ENCODE measurements at places on chromosomes 6 and 20. TPM values are rescaled to one million over a fixed set of nuclear protein-coding genes. Genes with fewer than 3 reads are reported as not detected.

- DNase-seq = no peak
Measured at GRCh38 chr20:60553095-60553494, 594.9 kb downstream of the CDH26 start.

CFAP206 gene
- total RNA-seq = 0.13 TPM

ULBP2 gene
- 1.4 TPM for total RNA-seq

DNA sequence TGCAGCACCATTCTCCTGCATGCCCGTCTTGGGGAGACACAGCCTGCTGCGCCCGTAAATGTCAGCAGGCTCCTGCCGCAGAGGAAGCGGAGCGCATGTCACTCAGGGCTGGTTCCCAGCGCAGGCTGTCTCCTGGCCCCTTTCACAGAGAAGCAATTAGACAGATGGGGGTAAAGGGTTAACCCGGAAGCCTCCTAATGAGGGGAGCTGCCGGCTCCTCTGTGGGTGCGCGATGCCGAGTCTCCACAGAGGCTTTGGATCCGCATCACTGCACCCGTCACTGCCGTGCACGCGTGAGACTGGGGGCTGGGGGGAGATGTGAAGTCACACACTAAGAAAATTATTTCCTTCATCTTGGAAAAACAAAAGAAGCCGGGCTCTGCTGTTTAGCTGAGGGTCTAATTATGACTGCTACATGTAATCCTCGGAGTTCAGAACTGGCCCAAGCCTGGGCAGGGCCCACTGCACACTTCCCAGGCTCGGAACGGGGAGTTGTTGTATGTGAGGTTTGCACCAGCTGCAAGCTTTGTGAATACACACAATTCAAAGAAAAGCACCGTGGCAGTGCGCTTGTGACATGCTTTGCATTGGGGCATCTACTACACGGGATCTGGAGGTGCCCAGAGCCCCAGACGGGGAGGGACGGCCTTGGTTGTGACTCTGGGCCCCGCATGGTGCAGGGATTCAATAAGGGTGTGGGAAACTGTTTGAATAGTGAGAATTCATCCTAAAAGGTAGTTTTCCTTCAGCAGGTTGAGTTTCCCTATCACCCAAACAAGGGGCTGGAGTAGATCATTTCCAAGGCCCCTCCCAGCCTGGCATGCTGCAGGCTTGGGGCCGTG, 331.6 kb downstream of the TAF4 start:
- DNase-seq = no peak

GRCh38 chr6:12024699-12025434, 12.8 kb downstream of the HIVEP1 start:
- DNase-seq = no peak

WFDC10B gene
- total RNA-seq = not detected

DNA sequence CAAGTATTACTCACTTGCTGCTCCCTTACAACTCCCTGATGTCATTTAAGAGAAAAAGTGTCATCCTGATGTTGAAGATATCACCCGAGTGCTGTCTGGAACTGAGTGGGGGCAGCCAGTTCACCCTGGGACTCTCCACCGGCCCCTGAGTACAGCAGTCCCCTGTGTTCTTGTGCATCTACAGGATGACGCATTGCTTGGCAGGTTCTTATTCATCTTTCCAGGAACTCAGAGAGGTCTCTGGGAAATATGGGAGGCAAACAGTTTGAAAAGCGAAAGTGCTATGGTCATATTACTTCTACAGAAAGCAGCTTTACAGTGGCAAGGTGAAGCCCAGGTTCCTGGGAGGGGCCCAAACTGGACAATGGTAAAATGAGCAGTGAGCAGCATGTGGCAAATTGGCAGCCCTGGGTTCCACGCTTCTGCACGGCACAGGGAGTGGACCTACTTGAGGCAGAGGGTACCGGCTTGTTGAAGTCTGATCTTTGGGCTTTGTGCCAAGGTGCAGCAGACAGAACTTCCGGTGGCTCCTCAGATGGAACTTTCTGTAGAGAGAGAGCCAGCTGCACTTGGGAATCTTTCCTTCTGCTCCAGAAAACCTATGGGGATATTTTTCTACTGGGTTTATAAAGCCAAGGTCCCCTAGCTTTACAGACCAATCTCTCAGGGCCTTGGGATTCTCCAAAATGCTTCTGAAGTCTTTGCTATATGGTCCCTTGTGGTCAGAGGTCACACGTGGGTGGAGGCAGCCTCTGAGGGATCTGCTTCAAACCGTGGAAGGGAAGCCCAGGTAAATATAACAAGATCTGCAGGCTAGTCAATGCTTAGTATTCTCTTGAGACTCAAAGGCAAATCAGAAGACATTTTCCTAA, 128.3 kb downstream of the MAP3K7 start:
- DNase-seq = no peak

DNA sequence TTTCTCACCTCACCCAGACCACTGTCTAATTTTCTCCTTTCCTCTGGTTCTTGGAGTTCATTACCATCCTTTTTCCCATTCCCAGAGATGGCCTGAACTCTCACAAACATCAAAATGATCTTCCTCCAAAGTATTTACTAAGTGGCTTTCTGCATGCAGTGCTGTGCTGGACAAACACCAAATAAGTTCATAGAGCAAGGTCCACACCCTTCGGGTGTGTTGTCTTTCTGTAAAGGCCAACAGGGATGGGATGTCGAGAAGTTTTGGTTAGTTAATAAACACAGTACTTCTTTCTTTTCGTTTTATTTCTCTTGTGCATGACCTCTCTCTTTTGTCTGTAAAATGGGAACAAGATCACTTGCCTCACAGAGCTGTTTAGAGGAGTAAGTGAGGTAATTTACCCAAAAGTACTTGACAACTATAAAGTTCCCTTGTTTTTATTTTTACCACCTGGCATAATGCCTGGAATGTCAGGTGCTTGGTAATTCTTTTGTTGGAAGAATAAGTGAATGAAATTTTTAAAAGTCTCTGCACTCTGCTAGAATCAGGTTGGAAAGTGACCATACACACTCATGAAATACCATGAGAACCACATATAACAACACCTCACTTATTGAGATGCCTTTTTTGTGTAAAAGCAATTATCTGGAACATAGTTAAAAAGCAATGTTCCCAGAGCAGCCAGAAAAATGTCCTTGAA, 22.8 kb upstream of the CCN6 start:
- no peak for DNase-seq

Data from dermis microvascular lymphatic vessel endothelial cell (primary cell).